Chondrocyte (in vitro differentiated cells): ENCODE measurements at places on chromosomes 16 and 17. TPM values are rescaled to one million over a fixed set of nuclear protein-coding genes. Genes with fewer than 3 reads are reported as not detected.
A peak's percentile ranks its signal among the peaks of the same experiment; 100 is the strongest.

Gene GUCY2D
- total RNA-seq, result not detected in 3 replicates

Gene FA2H
- not detected in 3 replicates for total RNA-seq

Gene KRT12
- total RNA-seq, result not detected in 3 replicates

Gene PDILT
- total RNA-seq, result not detected in 3 replicates

Gene TNK1
- total RNA-seq, result 0.22 to 0.72 TPM in 2 of 3 replicates, not detected in the other

Gene MSRB1
- total RNA-seq, result 18.3 to 19.1 TPM (median 18.8 TPM) in 3 replicates

DNA sequence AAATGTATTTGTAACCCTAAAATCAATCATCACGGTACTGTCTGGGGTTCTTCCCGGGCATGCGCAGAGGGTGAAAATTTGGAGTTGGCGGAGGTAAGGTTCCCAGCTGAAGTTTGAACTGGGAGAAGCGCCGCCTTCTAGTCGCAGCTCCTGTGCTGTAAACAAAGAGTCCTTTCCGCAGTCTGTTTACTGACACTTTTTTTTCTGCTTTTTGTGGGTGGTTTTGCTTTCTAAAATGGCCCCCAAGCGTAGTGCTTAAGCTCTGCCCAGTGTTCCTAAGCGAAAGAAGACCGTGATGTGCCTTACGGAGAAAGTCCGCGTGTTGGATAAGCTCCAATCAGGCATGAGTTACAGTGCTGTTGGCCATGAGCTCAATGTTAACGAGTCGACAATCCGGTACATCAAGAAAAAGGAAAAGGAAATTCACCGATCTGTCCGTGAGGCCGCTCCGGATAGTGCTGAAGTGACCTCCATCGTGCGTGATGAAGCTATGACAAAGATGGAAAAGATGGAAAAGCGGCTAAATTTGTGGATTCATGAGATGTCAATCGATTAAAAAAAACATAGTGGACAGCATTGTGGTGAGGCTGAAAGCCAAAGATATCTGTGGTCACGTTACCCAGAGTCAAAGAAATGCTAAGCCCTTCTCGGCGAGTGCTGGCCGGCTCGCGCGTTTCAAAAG lies 570 bp upstream of the CFDP1 start:
- H3K4me1 ChIP-seq, result peaks cover 39% of the 10 kb centered on the region
- peak overlapping the region; percentile 79 for H3K4me3 ChIP-seq
- H3K27me3 ChIP-seq, result no peaks in the 10 kb centered on the region
- H3K27ac ChIP-seq, result peak overlapping the region; percentile 98
- H3K36me3 ChIP-seq, result peaks cover 1% of the 10 kb centered on the region

DNA sequence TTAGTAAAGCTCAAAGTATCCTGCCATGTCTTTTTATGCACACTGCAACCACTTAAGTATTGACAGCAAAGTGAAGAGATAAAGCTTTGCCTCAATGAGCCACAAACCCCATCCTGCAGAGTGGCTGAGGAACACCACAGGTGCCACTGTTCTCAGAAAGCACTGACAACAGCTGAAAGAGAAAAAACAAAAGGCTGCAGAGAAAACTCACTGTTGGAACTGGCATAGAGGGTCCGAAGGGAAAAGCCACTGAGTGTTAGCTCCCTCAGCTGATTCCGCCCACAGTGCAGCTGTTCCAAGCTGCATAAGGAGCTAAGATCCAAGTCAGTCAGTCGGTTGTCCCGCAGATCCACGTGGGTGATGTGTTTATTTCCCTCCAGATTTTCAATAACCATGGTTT lies 48.3 kb downstream of the PHLPP2 start:
- H3K36me3 ChIP-seq, result peaks cover 22% of the 10 kb centered on the region
- H3K27me3 ChIP-seq, result no peaks in the 10 kb centered on the region
- H3K4me3 ChIP-seq, result no peak overlapping the region
- H3K4me1 ChIP-seq, result no peaks in the 10 kb centered on the region
- no peak overlapping the region for H3K27ac ChIP-seq

DNA sequence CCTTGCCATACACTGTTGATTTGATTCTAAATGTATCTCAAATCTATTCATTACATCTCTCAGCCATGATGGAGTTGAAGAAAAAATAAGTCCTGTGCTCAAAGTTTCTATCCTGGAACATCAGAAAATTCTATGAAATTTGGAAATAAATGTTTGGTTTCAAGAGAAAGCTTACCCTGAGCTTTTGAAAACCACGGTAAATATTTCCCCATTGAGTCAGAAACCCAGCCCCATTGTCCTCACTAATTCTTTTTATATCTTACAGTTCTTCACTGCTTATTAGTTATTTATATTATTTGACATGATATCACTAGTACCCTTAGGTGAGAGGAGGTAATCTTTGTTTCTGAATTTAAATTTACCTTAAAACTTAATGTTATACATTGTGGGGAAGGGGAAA lies 128.5 kb downstream of the MRTFB start:
- H3K4me3 ChIP-seq, result no peak overlapping the region
- H3K27me3 ChIP-seq, result no peaks in the 10 kb centered on the region
- no peak overlapping the region for H3K27ac ChIP-seq
- H3K4me1 ChIP-seq, result peaks cover 39% of the 10 kb centered on the region

DNA sequence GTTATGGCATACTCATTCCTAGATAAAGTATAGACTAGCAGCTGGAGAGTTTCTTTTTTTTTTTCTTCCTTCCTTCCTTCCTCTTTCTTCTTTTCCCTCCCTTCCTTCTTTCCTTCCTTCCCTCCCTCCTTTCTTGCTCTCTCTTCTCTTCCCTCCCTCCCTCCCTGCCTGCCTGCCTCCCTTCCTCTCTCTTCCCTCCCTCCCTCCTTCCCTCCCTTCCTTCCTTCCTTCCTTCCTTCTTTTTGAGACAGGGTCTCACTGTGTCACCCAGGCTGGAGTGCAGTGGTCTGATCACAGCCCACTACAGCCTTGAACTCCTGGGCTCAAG lies 7.0 kb upstream of the SNTB2 start:
- no peak for DNase-seq
- peaks cover 33% of the 10 kb centered on the region for H3K4me1 ChIP-seq
- peak overlapping the region; percentile 81 for H3K27ac ChIP-seq
- no peak overlapping the region for H3K4me3 ChIP-seq

DNA sequence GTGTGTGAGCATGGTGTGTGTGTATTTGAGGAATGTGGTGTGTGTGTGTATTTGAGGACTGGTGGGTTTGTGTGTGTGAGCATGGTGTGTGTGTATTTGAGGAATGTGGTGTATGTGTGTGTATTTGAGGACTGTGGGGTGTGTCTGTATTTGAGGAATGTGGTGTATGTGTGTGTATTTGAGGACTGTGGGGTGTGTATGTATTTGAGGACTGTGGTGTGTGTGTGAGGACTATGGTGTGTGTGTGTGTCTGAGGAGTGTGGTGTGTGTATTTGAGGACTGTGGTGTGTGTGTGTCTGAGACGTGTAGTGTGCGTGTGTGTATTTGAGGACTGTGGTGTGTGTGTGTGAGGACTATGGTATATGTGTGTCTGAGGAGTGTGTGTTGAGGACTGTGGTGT lies 18.0 kb upstream of the CACNG1 start:
- H3K4me1 ChIP-seq, result no peaks in the 10 kb centered on the region
- H3K4me3 ChIP-seq, result no peak overlapping the region
- DNase-seq, result no peak

DNA sequence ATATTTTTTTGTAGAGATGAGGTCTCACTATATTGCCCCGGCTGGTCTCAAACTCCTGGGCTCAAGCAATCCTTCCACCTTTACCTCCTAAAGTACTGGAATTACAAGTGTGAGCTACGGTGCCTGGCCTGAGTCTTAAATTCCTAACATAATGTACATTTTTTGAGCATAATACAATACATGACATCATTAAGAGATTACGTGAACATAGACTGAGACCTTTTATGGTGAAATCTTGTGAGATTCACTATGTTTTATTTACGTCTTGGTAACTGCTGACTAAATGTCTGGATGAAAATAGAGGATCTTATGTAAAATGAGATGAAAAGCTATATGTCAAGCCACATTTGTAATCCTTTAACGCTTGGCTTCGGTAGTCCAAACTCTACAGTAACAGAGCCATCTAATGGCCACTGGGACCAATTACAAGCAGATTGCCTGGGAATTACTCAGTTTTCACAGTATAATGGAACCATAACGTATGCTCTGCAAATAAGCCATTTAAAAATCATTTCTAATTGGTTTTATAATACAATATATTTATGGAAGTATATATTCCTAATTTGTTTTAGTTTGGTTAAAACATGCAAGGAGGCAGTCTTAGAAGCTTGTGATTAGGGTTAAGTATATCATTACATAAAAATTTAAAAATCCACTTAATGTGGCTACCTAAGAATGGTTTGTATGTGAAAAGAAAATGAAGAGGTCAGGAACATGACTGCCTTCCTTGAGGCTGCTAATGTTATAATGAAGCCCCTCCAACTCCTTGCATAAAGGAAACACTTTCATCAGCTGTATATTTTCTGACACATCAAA lies 8.1 kb upstream of the EFCAB13 start:
- no peaks in the 10 kb centered on the region for H3K27me3 ChIP-seq
- peaks cover 30% of the 10 kb centered on the region for H3K4me1 ChIP-seq
- H3K27ac ChIP-seq, result peak overlapping the region; percentile 81
- H3K4me3 ChIP-seq, result no peak overlapping the region
- DNase-seq, result no peak
- peaks cover 2% of the 10 kb centered on the region for H3K36me3 ChIP-seq

DNA sequence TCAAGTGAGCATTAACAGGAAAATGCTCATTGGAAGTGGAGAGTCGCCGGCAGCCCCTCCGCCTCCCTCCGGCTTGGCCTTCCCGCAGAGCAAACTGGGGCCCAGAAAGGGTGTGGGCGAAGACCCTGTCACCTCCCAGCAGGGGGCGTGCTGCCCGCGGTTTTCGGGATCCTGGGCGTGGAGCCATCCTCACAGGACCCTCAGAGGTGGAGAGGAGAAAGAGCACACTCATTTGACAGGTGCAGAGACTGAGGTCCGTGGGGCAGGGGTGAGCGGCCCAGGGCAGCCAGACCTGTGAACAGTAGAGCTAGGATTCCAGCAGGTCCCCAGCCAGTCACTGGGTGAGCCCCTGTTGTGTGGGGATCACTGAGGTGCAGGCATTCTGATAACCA lies 1002.9 kb downstream of the KCNJ18 start:
- H3K4me3 ChIP-seq, result no peak overlapping the region
- H3K27ac ChIP-seq, result no peak overlapping the region
- no peaks in the 10 kb centered on the region for H3K4me1 ChIP-seq

GRCh38 chr17:55546481-55546880 lies 35.2 kb upstream of the SMIM36 start:
- DNase-seq, result no peak
- no peak overlapping the region for H3K4me3 ChIP-seq
- H3K36me3 ChIP-seq, result peaks cover 6% of the 10 kb centered on the region
- peak overlapping the region; percentile 84 for H3K27ac ChIP-seq
